ENCODE measurements at places on chromosomes 4 and X.
A peak's percentile ranks its signal among the peaks of the same experiment; 100 is the strongest.

DNA sequence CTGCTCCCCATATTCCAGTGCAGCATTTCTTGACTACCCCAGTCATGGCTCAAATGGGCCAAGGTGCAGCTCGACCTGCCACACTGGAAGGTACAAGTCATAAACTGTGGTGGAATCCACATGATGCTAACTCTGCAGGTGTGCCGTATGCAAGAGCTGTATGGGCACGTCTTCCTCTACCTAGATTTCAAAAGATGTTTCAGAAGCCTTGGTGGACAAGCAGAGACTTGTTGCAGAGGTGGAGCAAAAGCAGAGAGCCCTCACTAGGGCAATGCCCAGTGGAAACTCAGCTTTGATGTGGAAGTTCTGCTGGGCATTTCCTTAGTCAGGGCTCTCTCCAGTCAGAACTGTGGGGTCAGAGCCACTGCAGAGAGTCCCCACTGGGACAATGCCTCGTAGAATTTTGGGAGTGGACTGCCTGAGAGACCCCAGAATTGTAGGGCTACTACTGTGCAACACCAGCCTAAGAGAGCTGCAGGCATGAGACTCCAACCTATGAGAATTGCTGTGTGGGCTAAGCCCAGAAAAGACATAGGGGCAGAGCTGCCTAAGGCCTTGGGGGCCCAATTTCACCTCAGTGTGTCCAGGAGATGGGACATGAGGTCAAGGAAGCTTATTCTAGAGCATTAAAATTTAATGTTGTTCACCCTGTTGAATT is 65.7 kb downstream of the BEX3 start:
- DNase-seq, result no peak

GRCh38 chr4:107192601-107193000 is 156.5 kb upstream of the DKK2 start:
- no peak for DNase-seq

DNA sequence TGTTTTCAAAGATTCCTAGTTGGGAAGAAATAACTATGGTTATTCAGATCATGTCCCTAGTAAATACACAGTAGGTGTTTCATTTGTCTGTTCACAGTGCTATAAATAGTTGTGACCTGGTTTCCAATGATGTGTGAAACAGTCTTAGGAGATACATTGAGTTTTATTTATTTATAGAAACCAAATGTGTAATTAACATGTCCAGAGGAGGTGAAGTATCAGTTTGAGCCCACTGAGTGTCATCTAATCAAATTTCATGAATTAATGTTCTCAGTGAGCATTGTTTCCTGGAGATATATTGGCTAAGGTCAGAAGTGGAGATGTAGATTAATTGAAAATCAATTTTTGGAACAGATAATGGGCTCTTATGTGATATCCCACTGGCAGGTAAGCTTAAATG is 996.3 kb downstream of the FSTL5 start:
- no peak for DNase-seq

- DNase-seq, result no peak
Measured at GRCh38 chr4:61203436-61203790, 3.3 kb downstream of the ADGRL3 start.

- DNase-seq, result peak; percentile 51
Measured at GRCh38 chr4:182645511-182645910, 271.7 kb downstream of the DCTD start.

DNA sequence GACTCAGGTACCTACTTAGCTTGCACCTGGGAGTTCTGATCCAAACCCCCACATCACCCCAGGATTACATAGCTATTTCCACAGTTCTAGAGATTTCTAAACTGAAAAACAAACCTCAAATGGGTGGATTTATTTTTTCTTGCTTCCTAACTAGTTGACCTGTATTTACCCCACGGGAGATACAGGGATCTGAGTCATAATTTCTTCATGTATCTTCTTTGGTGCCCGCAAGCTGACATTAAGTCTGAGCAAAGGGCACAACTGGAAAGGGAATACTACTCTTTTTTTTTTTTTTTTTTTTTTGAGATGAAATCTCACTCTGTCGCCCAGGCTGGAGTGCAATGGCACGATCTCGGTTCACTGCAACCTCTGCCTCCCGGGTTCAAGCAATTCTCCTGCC is 10.0 kb upstream of the ELOVL6 start:
- DNase-seq, result no peak

DNA sequence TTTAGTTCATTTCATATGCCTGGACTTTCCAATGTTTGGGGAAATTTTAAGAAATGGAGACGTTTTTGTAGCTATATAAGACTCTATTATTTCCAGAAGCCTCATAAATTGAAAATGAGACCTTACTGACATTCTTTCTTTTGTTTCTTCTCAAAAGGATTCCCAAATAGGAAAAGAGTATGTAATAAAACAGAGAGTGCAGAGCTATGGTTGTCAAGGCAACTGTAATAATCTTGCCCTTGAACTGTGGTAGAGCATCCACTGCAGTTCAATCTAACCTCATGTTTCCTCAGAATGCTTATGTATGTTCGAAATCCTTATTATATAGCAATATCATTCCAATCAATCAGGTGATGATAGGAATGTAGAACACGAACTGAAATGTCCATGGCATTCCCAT is 54.1 kb downstream of the AMELX start:
- DNase-seq, result no peak

GRCh38 chrX:131675596-131676194 is 131.8 kb downstream of the OR13H1 start:
- no peak for DNase-seq

DNA sequence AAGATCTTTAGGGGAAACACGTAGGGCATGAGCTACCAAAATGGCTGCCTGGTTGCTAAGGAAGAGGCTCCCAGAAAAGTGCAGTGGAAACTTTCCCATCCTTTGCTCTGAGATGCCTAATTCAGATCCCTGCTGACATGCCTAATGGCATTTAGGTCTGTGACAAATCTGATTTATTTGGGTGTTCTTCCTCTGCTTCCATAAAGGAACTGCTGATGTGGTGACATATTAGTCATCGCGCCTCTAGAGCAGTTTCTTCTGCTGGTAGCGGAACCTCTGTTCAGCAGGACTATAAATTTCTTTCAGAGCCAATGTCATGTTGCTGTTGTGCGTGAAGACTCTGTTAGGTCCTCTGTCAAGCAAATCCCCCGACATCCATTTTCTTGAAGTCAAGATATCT is 310.0 kb downstream of the PDHA2 start:
- DNase-seq, result no peak

DNA sequence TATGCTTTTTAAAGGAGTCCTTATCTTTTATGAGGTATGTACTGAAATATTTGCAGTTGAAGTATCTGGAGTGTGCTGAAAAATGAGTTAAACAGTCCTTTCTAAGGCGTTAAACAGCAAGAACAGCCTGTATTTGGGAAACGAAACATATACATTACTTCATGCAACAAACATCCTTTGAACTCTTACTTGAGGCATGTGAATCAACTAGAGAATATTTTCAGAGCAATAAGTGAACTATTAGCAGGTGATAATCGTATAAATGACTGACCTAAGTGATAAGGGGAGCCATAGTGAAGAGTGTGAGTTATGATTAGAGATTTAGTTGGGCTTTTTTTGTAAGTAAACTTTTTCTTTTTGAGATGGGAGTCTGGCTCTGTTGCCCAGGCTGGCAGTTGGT is 45.9 kb upstream of the RHOH start:
- DNase-seq, result no peak

DNA sequence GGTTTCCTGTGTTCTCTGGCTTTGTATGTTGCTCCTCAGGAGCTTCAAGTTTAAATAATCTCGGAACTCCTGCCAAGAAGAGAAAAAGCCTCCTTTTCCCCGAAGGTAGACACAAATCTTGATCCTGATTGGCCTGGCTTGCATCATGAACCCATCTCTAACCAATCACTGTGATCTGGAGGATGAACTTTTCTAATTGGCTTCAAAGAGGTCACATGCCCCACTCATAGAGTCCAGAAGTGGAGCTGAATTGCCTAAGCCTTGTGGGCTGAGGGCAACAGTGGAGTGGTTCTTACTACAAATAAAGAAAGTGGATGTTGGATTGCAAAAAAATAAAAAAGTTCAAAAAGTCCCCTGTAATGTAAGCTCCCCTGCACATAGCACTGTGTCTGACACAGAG is 245.9 kb downstream of the MID1IP1 start:
- DNase-seq, result no peak

DNA sequence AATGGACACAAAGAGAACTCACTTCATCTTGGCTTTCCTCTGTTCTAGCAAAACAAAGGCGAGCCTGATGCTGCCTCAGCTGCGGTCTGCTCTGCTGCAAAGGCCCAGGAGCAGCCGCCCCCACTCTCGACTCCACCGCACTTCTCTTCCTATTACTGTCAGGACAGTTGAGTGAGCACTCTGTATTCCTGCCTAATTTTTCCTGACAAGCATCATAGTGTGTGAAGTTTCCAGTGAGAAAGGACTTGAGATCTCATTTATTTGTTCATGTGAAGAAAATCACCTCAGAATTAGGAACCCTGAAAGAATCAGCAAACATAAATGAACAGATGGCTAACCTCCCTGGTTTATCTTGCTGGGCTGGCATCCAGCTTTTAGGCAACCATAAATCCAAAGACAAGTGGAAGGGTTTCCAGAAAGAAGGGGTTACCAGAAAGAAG is 15.6 kb downstream of the SCARB2 start:
- peak; percentile 50 for DNase-seq

DNA sequence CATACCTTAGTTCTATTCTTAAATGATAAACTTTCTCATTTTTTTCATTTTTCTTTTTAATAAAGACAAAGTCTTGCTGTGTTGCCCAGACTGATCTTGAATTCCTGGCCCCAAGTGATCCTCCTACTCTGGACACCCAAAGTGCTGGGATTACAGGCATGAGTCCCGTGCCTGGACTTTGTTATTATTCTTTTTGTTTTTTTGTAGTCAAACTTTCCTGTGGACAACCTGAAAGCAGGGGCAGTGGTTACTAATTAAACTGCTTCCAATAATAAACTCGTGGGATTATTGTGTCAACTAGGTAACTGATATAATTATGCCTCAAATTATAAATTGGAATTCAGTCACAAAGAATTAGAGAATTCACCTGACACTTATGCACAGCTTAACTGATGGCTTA is 107.8 kb upstream of the RAPGEF2 start:
- DNase-seq, result no peak

DNA sequence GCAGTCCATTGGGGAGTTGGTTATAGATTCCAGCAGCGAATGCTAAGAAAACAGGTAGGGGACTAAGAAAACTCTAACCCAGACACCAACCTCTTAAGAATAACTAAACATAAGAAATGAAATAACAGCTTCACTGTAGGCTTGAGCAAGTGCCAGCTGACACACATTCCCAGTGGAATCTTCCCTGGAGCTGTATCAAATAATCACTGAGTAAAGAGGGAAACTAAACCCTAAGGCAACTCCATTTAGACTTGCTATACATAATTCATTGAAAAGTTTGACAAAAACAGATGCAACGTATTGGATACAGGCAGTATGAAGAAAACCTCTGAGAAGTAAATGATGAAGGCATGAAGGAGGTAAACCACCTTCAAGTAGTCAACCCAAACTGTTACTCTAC is 293.5 kb downstream of the OPHN1 start:
- peak; percentile 25 for DNase-seq

DNA sequence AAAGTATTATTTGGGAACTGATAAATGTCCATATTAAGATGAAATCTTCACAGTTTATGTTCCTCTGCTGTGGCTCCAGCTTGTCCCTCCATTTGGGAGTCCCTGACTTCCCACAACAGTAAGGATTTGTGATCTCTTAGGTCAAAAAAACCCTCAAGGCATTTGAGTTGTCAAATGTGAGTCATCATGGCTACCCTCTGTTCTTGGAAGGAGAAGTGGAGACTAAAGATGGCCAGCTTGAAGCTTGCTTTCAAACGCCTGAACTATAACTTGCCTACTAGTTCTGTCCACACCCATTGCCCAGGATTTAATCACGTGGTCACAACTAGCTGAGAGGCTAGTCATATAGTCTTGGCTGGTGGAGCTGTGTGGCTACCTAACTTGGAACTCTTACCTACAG is 107.8 kb downstream of the CCNG2 start:
- no peak for DNase-seq

- DNase-seq, result no peak
Measured at GRCh38 chr4:45294464-45294863, 568.1 kb upstream of the GNPDA2 start.

DNA sequence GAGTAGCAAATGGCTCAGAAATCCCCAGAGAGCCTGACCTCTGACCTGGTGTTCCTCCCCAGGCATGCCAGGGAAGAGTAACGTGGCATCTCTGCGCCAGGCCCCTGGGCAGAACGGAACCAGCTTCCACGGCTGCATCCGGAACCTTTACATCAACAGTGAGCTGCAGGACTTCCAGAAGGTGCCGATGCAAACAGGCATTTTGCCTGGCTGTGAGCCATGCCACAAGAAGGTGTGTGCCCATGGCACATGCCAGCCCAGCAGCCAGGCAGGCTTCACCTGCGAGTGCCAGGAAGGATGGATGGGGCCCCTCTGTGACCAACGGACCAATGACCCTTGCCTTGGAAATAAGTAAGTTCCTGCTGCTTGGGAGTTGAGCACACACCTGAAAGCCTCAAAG is 83.4 kb upstream of the PACRGL start:
- DNase-seq, result no peak

- DNase-seq, result peak; percentile 83
Measured at GRCh38 chr4:109432696-109433095, 919 bp upstream of the SEC24B start.

DNA sequence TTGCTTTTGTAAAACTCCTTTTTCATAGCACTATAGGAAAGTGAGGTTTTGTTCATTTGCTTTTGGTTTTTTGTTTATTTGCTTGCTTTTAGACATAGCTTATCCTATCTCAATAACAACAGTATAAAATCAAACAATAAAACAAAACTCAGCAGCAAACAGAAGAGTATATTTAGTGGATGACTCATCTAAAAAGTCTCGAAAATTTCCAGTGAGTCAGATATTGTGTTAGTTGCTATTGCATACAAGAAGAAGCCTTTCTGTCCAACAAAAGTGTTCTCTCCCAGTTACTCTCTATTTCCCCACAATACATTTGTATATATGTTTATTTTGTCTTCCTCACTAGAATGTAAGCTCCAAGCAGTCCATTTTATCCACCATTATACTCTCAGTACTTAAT is 36.0 kb upstream of the NPNT start:
- peak; percentile 72 for DNase-seq

GRCh38 chr4:161931089-161931488 is 232.7 kb downstream of the FSTL5 start:
- no peak for DNase-seq

- no peak for DNase-seq
Measured at GRCh38 chr4:163736876-163737275, 242.4 kb downstream of the TMA16 start.

GRCh38 chr4:100299046-100299840 is 109.0 kb upstream of the DDIT4L start:
- DNase-seq, result peak; percentile 99

GRCh38 chrX:116384406-116384954 is 51.9 kb upstream of the SLC6A14 start:
- no peak for DNase-seq

DNA sequence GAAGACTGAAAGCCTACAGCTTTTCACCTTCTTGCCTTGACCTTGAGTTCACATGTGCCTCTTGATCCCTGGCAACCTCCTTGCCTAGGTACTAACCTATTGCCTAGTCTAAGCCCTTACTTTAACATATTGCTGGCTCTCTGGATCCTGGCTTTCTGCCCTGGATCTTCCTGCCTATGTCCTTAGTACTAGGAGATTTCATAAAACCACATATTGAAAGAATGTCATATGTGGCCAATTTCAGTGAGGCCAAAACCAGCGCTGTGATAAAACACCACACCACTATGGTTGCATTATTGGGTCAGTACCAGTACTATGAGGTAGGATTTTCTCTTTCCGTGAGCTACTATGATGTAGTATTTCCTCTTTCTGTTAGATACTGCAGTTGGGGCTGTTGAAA is 80.4 kb downstream of the CT47B1 start:
- peak; percentile 61 for DNase-seq

- DNase-seq, result no peak
Measured at GRCh38 chr4:2812612-2813354, 19.9 kb downstream of the SH3BP2 start.

All from AG10803 (cell line).